ENCODE measurements at places on chromosomes 5 and 9.

DNA sequence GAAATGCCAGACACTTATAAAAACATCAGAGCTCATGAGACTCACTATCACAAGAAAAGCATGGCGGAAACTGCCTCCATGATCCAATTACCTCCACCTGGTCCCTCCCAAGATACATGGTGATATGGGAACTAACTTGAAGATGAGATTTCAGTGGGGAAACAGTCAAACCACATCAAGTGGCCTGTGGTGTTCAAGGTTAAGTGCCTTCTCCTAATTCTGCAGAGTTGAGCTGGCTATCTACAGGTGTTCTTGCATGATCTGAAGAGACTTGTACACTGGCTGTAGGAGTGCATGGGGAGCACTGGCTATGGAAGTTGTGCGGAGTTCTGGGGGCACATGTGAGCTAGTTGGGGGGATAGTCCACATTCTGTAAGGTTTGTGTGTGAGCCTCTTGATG lies 34.0 kb upstream of the CKS2 start:
- no peak for DNase-seq

GRCh38 chr5:75438722-75439121 lies 72.7 kb downstream of the CERT1 start:
- no peak for DNase-seq

- no peak for DNase-seq
Measured at GRCh38 chr9:20618361-20618802, 3.9 kb downstream of the MLLT3 start.

- DNase-seq, result no peak
Measured at GRCh38 chr9:2876726-2877125, 32.8 kb upstream of the PUM3 start.

DNA sequence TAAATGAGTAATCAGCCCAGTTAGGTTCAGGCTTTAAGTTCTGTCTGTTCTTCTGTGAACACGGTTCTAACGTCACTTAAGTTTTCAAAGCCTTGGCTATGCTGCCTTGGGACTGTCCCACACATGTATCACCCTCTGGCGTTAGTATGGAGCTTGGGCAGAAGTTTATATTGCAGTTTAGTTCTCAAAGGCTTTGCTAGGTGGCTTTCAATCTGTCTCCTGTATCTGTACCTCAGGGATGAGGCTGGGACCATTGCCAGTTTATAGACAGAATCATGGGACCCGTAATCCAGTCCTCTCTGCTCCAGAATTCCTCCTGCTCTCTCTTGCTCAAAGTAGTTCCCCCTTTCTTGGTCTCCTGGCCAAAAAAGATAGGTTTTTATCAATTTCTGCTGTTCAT lies 12.1 kb downstream of the C9orf40 start:
- peak; percentile 30 for DNase-seq
